Activated T-helper 1 cell treated with anti-CD3 and anti-CD28 coated beads, Interleukin-12 subunit alpha, Interleukin-12 subunit beta, Interleukin-2, Interleukin-4 antibody, amounts not matched to agents 30 ng/mL and 10 ng/mL and 1 ng/mL, durations not matched to agents 14 hours and 24 hours and 36 hours (primary cell): ENCODE measurements at places on chromosomes 4 and X. TPM values are rescaled to one million over a fixed set of nuclear protein-coding genes. Genes with fewer than 3 reads are reported as not detected.
A peak's percentile ranks its signal among the peaks of the same experiment; 100 is the strongest.

The ADAMTS3 gene
- total RNA-seq, result not detected in 2 replicates

The UGT2B11 gene
- not detected in 2 replicates for total RNA-seq

The MYL5 gene
- total RNA-seq, result 29.7 and 35.0 TPM in 2 replicates

The TEX13B gene
- not detected in 2 replicates for total RNA-seq

- no peaks in the 10 kb centered on the region for H3K4me1 ChIP-seq
- H3K27me3 ChIP-seq, result peaks cover 2% of the 10 kb centered on the region
- no peak for DNase-seq
- no peak overlapping the region for H3K27ac ChIP-seq
- no peaks in the 10 kb centered on the region for H3K36me3 ChIP-seq
- H3K4me3 ChIP-seq, result no peak overlapping the region
Measured at GRCh38 chrX:15908603-15909290, 54.1 kb upstream of the AP1S2 start.

DNA sequence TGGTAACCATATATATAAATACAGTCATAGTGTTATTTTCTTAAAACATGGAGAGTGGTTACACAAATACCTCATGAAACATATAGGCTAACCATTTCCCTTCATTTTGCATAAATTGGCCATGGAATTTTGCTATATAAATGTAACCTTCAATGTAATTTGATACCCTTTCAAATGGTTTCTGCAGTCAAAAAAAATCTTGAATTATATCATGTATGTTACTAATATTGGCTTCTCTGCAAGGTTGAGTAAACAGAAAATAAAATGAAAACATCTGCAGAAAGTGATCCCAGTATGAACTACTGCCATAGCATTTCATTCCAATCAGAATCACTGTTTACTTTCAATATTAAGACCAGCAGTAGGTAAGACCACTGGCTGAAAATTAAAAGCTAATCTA lies 1165.9 kb upstream of the TENM3 start:
- no peaks in the 10 kb centered on the region for H3K4me1 ChIP-seq
- H3K27me3 ChIP-seq, result no peaks in the 10 kb centered on the region
- no peaks in the 10 kb centered on the region for H3K36me3 ChIP-seq
- H3K4me3 ChIP-seq, result no peak overlapping the region
- no peak for DNase-seq

DNA sequence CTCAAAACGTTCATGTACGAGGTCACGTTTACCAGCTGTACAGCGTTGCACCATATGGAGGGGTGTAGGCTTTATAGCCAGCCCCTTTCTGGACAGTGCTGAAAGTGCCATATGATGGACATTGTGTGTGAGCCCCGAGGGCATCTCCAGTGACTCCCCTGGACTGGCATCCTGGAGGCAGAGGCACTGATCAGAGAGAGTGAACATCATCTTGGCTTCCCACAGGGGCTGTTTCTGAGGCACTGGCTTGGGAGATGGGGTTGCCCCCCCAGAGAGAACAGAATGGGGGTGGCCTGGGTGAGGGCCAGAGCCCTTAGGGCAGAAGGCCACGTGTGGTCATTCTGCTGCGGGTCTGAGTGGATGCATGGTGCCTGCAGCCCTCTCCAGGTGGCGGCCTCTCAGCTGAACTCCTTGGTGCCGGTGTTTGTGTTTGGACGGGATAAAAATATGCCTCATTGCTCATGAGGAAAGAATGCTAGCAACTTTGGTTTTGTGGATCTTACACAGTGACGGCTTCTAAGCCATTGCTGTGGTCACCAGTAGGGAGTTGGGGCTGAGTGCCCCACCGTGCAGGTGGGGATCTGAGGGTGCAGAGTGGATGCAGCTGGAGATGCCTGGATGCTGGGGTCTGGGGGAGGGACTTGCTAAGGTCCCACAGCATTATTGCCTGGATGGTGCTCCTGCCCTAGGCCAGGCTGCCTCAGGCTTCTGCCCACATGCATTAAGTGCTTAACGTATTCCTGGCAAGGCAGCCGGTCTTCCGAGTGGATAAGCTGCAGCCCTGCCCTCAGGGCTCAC lies 3.4 kb downstream of the WFS1 start:
- DNase-seq, result no peak
- no peak overlapping the region for H3K4me3 ChIP-seq
- H3K27ac ChIP-seq, result no peak overlapping the region
- H3K36me3 ChIP-seq, result no peaks in the 10 kb centered on the region
- H3K4me1 ChIP-seq, result peaks cover 9% of the 10 kb centered on the region

- H3K4me1 ChIP-seq, result peaks cover 67% of the 10 kb centered on the region
- DNase-seq, result no peak
- peaks cover 17% of the 10 kb centered on the region for H3K36me3 ChIP-seq
- peak overlapping the region; percentile 78 for H3K27ac ChIP-seq
Measured at GRCh38 chr4:26141911-26142638, 178.7 kb upstream of the RBPJ start.

- H3K27me3 ChIP-seq, result peaks cover 12% of the 10 kb centered on the region
- peaks cover 27% of the 10 kb centered on the region for H3K4me1 ChIP-seq
- H3K36me3 ChIP-seq, result peaks cover 4% of the 10 kb centered on the region
- peak overlapping the region; percentile 63 for H3K27ac ChIP-seq
- no peak for DNase-seq
Measured at GRCh38 chr4:52036886-52037530, 1.1 kb downstream of the SGCB start.
